Lower lobe of right lung (tissue), 2 donors: ENCODE measurements at places on chromosomes 2 and 18. TPM values are rescaled to one million over a fixed set of nuclear protein-coding genes. Genes with fewer than 3 reads are reported as not detected.

GRCh38 chr2:9789371-9789770 lies 53.9 kb upstream of the TAF1B start:
- H3K4me1 ChIP-seq = no peaks in the 10 kb centered on the region
- no peaks in the 10 kb centered on the region for H3K27me3 ChIP-seq
- no peaks in the 10 kb centered on the region for H3K36me3 ChIP-seq
- peak; percentile 17 for DNase-seq
- H3K4me3 ChIP-seq = no peak overlapping the region

GRCh38 chr2:179981085-179981484 lies 26.0 kb downstream of the CWC22 start:
- no peak overlapping the region for H3K27ac ChIP-seq
- no peak overlapping the region for H3K4me3 ChIP-seq
- peaks cover 96% of the 10 kb centered on the region for H3K36me3 ChIP-seq
- H3K4me1 ChIP-seq = no peaks in the 10 kb centered on the region
- H3K27me3 ChIP-seq = no peaks in the 10 kb centered on the region
- no peak for DNase-seq

GRCh38 chr2:96554293-96555145 lies 18.0 kb downstream of the ARID5A start:
- no peak overlapping the region for H3K4me3 ChIP-seq
- H3K27me3 ChIP-seq = no peaks in the 10 kb centered on the region
- H3K4me1 ChIP-seq = peaks cover 9% of the 10 kb centered on the region
- H3K36me3 ChIP-seq = peaks cover 32% of the 10 kb centered on the region
- no peak overlapping the region for H3K27ac ChIP-seq
- peak; percentile 85 for DNase-seq

DNA sequence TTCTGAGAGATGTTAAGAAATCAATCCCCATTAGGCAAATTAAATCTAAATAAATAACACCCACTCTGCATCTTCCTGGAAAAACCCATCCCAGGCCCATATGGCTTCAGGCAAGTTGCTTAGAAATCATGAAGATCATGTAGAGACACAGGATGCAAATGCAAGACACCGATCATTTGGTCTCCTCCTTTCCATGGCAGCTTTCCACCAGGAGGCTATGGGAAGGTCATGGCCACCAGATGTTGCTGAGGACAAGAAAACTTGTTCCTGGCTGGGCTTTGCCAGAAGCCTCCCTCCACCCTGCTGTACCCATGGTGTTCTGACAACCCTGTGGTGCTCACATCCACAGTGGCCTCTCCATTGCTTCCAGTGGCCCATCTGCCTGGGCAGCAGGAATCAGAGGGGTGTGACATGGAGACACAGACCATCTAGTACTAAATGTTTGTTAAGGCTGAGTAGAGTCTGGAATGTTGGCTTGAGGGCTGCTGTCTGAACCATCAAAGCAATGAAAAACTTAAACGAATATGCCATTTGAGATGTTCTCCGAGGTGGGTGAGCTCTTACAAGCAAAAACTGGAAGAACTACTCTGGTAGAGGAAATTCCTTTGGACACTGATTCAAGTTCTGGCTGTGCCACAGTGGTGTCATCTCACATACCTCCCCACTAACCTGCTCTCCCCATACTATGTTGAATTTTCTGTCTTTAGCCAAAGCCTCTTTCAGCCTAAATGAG lies 293.2 kb downstream of the TNS1 start:
- no peaks in the 10 kb centered on the region for H3K27me3 ChIP-seq
- H3K27ac ChIP-seq = no peak overlapping the region
- DNase-seq = no peak
- H3K4me1 ChIP-seq = peaks cover 18% of the 10 kb centered on the region

GRCh38 chr2:13522917-13523821 lies 806.4 kb downstream of the TRIB2 start:
- no peak overlapping the region for H3K27ac ChIP-seq
- no peak for DNase-seq
- no peaks in the 10 kb centered on the region for H3K36me3 ChIP-seq
- H3K4me3 ChIP-seq = no peak overlapping the region
- H3K4me1 ChIP-seq = no peaks in the 10 kb centered on the region
- H3K27me3 ChIP-seq = no peaks in the 10 kb centered on the region

The LCT gene
- total RNA-seq = not detected

The ABCG8 gene
- not detected for total RNA-seq
